Activated CD4-positive, alpha-beta T cell treated with anti-CD3 and anti-CD28 coated beads for 4 hours (primary cell): ENCODE measurements at places on chromosomes 11 and 22.

- no peak for DNase-seq
Observed at GRCh38 chr11:1733716-1734640, 16.4 kb downstream of the IFITM10 start.

DNA sequence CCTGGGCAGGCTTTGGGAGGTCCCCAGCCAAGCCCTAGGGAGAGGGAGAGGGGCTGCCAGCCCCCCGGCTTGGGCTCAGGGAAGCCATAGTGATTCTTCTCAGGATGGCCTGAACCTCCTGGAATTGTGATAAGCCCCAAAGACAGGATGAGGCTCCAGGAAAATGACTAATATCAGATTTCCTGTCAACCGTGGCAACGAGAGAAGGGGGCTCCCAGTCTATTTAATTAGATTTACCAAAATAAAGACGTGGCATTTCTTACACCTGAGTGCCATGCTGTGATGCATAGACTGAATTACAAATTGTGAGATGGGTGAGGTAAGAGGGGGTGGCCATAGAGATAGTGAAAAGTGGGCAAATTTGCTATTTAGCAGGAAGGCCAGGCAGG lies 20.4 kb downstream of the SERPINH1 start:
- DNase-seq, result no peak

DNA sequence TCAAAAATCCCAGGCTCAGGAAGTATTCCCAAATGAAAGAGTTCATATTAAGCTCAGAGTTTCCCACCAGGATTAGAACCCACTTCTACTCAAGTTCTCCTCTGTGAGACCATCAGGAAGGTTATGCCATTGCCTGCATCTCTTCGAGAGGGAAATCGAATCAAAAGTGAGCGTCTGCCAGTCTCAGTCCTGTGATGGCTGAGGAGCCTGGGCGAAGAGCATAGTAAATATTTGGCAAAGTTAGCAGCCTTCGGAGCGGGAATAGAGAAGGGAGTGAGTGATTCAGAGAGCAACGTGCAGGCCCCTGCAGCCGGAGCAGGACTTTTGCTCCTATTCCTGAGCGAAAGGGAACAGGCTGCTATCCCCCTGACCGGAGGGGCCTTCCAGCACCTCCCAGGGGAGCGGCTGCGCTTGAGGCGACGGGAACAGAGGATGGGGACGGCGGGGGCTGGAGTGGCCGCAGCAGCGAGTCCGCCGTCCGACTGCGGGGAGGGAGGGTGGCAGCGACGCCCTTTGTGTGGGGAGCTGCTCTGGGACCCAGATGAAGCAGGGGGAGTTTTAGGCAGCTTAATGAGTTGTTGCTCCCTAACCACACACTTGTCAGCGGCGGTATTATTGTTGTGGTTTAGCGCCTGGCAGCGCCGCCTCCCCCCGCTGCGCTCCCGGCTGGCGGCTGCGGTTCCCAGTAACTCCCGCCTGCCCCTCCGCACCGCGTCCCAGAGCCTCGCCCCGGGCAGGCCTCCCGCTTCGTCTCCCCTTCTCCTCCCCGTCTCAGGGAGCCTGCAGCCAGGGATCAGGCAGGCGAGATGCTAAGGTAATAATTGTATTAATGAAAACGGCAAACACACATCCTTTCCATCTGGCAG lies 21.7 kb upstream of the NRGN start:
- DNase-seq, result peak; percentile 7

DNA sequence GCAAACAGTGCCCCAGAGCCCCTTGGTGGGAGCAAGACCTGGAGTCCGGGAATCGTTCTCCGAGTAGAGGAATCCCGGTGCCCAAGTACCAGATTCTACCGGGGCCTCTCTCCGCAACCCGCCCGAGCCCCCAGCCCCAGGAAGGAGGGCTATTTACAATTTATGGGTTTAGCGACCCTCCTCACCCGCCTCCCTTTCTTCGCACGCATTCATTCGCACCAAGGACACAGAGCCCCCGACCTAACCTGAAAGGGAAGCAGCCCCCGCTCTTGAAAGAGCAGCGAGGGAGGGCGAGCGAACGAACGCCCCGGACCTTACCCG lies 628 bp downstream of the LRP4 start:
- DNase-seq, result no peak

DNA sequence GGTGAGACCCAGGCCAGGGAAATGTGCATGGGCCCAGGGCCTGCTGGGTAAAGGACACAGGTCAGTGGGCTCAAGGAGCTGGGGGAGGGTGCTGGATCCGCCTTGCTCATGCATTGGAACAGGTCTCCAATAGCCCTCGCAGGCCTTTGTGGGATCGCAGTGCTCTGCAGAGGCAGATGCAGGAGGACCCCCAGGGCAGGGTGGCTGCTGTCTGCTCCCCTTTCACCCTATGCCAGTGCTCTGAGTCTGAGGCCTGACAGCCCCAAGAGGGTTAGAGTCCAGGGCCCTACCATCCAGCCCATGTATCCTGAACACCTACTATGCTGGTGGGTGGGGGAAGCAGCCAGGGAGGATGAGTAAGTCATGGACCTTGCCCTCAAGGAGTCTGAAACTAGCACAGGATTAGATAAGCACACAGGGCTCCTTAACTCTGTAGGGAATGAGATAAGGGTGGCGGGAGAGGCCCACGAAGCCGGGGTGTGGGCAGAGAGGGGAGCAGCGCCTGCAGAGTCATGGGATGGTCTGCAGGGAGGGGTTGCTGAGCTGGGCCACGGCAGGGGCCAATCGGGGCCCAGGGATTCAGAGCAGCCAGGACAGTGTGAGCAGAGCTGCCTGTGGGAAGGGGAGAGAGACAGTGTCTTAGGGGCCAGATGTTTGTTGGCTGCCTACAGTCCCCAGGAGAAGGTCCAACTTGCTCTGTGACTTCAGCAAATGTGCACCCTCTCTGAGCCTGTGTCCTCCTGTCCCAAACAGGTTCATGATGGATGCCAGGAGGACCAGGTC lies 10.5 kb upstream of the EHD1 start:
- no peak for DNase-seq

DNA sequence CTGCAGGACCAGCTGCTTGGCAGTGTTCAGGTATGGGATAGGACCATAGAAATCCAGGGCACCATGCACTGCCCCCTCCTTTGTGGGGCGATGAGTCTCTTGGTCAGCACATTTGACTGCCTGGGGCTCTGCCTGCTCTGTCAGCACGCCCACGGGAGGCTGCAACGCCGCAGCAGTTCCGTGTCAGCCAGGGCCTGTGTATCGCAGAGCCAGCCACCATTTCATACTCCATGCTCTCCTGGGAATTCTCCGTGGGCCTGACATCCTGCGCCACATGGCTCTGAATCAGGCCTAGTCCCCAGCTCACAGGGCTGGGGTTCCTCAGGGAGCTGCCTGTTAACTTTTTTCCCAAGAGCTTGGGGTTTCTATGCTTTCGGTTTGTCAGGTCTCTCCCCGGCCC lies 16.9 kb upstream of the RELT start:
- DNase-seq, result no peak

GRCh38 chr22:47247579-47248240 lies 485.3 kb downstream of the TBC1D22A start:
- DNase-seq, result no peak

DNA sequence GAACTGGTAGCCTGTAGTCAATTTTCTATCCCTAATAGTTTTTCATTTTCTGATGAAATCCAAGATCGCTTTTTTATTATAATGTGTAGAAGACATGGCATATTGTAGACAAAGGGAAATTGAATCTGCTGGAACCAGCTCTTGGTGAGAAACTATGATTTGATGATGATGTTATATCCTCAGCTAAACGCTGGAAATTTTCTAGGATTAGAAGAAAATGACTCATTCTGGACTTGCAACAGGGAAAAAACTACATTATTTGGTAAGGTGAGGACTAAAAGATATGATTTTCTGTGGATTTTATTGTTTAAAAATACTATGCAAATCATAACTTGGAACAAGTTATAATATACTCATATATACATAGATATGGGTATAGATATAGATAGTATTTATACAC lies 14.1 kb upstream of the PGM2L1 start:
- DNase-seq, result no peak

GRCh38 chr11:33700063-33700501 lies 544 bp downstream of the C11orf91 start:
- no peak for DNase-seq

GRCh38 chr11:64918017-64918416 lies 1.0 kb upstream of the ATG2A start:
- DNase-seq, result no peak
